ENCODE measurements at places on chromosomes 11 and 22.

- no peak for ATAC-seq
Measured at GRCh38 chr11:122069707-122070360, 46.2 kb downstream of the BLID start.

DNA sequence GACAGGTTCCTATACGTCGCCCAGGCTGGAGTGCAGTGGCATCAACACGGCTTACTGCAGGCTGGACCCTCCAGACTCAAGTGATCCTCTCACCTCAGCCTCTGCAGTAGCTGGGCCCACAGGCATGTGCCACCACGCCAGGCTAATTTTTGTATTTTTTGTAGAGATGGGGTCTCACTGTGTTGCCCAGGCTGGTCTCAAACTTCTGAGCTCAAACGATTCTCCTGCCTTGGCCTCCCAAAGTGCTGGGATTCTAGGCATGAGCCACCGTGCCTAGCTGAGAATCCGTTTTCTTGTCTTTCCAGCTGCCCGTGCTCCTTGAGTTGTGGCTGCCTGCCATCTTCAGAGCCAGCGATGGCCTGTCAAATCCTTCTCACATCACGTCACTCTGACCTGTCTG lies 56.8 kb downstream of the MCM5 start:
- no peak for ATAC-seq

GRCh38 chr22:39169797-39170466 lies 17.5 kb upstream of the CBX7 start:
- no peak for ATAC-seq

DNA sequence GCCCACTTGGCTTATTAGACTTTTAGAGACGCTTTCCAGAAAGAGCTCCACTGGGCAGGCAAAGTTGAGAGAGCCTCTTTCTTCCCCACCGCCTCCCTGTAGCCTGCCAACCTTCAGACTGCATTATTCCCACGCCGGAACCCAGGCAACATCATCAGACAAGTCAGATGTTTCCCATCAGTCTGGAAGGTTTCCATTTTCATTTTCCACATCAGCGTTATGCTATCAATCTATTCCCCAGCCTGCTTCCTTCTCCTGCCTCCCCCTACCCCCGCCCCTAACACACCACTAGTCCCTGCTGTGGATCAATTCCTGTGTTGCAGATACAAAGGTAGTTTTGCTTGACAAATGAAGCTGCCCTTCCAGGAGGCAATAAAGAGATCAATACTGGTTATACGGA lies 184.8 kb downstream of the DSCAML1 start:
- no peak for ATAC-seq

GRCh38 chr11:2825261-2825888 lies 60.2 kb downstream of the CDKN1C start:
- ATAC-seq: no peak
